Activated CD4-positive, alpha-beta memory T cell treated with anti-CD3 and anti-CD28 coated beads for 36 hours (primary cell): ENCODE measurements at places on chromosomes 6 and 20. TPM values are rescaled to one million over a fixed set of nuclear protein-coding genes. Genes with fewer than 3 reads are reported as not detected.

GRCh38 chr20:4846821-4847220, 125.1 kb downstream of the PRND start:
- DNase-seq = no peak

- no peak for DNase-seq
These were observed 17.6 kb downstream of the MAP3K7 start for GRCh38 chr6:90569223-90569622.

The PACRG gene
- not detected for total RNA-seq

The KCNK5 gene
- total RNA-seq = 16.5 TPM

The BANF2 gene
- not detected for total RNA-seq
